Left lung (tissue), 14 donors: ENCODE measurements at places on chromosomes 1 and 21.

DNA sequence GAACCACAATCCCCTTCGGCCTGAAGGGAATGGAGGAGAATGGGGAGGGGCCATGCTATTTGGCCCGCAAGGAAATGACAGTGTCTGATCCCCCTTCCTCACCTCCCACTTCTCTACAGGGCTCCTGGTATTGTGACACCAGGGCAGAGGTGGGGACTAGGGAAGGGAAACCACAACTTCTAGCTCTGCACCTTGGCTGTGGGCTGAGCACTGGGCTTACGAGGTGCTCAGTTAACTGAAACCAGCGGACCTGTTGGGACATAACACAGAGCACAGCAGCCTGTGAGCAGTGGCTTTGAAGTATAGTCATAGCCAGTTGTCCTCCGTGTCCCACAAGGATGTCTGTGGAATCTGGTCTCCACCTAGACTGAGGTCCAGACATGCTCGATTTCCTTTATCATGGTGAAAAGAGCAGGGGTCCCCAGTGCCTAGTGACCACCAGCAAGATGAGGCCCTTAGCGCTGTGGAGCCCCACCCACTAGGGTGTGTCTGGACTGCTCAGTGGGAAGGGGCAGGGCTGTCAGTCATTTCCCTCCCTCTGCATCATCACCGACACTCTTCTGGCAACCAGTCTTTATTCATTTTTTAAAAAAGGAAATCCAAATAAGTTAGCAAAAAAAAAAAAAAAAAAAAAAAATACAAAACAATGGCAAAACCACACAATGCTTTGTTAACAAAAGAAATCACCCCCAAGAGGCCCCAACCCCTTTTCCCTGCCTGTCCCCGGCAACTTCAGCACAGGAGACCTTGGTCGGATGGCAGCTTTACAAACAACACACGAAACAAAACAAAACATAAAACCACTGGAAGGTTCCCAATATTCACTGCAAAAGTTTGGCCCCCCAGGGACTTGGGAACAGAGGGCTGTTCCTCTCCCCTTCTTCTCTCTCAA lies 3.0 kb downstream of the MYOG start:
- no peak for DNase-seq

- no peak for DNase-seq
Measured at GRCh38 chr1:66294707-66295370, 239.1 kb upstream of the SGIP1 start.

DNA sequence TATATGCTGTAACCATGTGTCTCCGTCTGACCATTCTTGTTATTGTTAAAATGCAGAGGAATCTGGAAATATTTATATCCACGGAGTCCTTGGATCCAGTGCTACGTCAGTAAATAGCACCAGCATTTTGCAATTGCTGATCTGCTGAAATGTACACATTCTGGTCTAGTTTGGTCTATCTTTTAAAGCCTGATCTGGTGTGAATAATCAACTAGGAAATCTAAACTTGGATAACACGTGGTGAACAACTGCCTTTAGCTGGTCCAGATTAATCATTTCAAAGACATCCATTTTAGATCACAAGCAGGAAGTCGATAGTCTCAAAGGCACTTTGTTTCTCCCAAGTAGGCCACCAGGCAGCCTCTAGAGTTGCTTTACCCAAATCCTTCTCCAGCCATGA lies 32.6 kb downstream of the PDPN start:
- no peak for DNase-seq

GRCh38 chr1:23341931-23342692 lies 2.0 kb downstream of the HNRNPR start:
- DNase-seq: no peak

- peak; percentile 61 for DNase-seq
Measured at GRCh38 chr21:45574691-45575090, 32.5 kb upstream of the SLC19A1 start.

DNA sequence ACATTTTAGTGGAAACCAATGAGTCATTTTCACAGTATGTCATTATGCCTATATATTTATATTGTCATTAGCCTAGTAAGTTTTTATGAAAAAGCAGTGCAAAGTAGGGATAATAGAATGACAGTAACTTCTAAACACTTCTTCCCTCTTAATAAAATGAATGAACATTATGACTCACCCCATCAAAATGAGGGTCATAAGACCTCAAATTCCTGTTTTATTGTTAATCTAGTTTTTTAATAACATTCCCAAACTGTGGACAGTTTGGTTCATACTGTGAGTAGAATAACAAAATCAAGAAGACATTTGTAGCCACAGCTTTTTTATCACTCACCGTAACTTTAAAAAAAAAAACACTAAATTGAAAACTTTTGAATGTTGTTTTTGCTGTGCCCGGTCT lies 160.5 kb downstream of the LRRC40 start:
- no peak for DNase-seq
